ENCODE measurements at places on chromosomes 3 and 15.

DNA sequence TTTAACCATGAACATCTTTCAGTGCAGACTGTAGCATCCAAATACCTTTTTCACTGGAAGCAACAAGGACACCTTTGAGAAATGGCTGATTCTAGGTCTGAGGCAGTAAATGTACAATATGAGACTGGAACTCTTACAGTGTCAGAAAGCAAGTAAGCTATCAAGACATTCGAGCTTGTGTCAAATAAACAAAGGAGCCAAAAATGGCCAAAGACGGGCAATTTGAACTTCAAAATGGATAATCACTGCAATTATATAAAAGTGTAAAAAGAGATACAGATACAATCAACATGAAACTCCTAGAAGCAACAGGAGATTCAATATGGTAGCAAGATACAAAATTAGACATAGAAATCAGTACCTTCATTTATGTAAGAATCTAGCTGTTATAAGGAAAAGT, 138.5 kb upstream of the CCDC54 start:
- DNase-seq, result no peak

- DNase-seq, result no peak
Measured at GRCh38 chr3:159239059-159239458, 437.2 kb downstream of the MFSD1 start.

- no peak for DNase-seq
Measured at GRCh38 chr15:99997112-99997651, 263.9 kb upstream of the LYSMD4 start.

DNA sequence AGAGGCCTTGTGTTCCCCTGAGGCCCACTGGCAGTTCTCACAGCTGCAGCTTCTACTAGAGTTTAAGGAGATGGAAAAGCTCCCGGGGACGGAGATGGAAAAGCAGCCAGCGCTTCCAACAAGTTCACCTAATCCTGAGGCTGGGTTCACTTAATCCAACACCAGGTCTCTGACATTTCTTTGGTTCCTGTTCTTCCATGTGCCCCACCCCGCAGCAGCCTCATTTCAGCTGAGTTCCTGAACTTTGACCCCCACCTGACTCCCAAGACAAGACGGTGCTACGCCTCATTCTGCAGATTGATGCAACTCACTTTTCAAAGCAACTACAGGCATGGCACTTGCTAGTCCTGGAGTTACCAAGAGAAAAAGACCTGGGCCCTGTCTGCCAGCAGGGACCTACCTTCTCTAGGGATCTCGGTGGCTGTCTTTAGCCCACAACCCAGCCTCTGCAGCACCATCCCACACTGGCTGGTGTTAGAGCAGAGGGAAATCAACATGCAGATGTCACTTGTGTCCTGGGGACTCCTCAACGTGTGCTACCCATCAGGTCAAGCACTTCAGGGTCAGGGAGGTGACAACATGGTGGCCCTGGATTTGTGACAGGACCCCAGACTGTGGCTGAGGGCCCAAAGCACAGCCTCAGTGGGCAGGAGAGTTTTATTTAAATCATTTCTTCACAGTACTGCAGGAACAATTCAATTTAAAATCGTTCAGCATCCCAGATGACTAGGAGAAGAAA, 406.1 kb downstream of the VPS13C start:
- no peak for DNase-seq

GRCh38 chr15:29377161-29377560, 107.5 kb upstream of the NSMCE3 start:
- no peak for DNase-seq

DNA sequence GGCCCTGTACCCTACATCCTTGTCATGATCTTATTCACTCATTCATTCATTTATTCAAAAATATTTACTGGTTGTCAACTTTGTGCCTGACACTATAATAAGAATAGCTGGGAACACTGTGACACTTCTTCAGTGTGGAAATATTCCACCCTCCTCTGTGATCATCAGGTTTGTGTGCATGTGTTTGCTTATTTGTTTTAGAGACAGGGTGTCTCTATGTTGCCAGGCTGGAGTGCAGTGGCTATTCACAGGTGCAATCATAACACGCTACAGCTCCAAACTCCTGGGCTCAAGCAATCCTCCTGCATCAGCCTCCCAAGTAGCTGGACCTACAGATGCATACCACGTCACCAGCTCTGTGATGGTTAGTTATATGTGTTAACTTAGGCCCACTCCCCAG, 50.0 kb upstream of the PLCL2 start:
- no peak for DNase-seq

GRCh38 chr3:86990012-86990733, 776 bp downstream of the VGLL3 start:
- no peak for DNase-seq

- DNase-seq, result no peak
Measured at GRCh38 chr3:183777016-183777618, 48.3 kb downstream of the MAP6D1 start.

GRCh38 chr3:65665915-65666314, 372.8 kb downstream of the MAGI1 start:
- DNase-seq, result no peak

Data from Karpas-422 (cell line).